ENCODE measurements at places on chromosomes 4 and X.

GRCh38 chr4:147779451-147779850 lies 47.6 kb downstream of the ARHGAP10 start:
- DNase-seq: no peak

- peak; percentile 9 for DNase-seq
These were observed 5.3 kb downstream of the GAGE10 start for GRCh38 chrX:49308604-49309269.

GRCh38 chr4:15894921-15895916 lies 43.3 kb downstream of the FGFBP1 start:
- peak; percentile 50 for DNase-seq

- DNase-seq: peak; percentile 44
These were observed 145.5 kb upstream of the NAP1L5 start for GRCh38 chr4:88843067-88843685.

GRCh38 chr4:108846568-108846967 lies 83.7 kb upstream of the ETNPPL start:
- peak; percentile 41 for DNase-seq

DNA sequence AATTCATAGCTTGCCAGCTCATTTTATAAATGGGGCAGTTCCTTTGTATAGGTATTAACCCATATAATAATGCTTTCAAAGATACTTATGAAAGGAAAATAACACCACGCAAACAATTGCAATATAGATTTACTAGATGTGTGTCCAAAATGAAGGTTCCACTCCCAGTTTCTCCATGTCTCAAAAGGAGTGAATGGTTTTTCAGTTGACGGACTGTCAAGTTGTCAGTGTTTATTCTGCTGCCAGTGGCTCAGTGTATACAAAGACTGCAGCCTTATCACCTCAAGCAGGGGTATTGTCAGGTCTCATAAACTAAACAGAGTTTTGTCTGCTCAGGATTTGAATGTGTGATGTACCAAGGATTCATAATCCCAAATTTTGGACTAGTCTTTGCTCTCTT lies 585.3 kb upstream of the ATOH1 start:
- DNase-seq: no peak

DNA sequence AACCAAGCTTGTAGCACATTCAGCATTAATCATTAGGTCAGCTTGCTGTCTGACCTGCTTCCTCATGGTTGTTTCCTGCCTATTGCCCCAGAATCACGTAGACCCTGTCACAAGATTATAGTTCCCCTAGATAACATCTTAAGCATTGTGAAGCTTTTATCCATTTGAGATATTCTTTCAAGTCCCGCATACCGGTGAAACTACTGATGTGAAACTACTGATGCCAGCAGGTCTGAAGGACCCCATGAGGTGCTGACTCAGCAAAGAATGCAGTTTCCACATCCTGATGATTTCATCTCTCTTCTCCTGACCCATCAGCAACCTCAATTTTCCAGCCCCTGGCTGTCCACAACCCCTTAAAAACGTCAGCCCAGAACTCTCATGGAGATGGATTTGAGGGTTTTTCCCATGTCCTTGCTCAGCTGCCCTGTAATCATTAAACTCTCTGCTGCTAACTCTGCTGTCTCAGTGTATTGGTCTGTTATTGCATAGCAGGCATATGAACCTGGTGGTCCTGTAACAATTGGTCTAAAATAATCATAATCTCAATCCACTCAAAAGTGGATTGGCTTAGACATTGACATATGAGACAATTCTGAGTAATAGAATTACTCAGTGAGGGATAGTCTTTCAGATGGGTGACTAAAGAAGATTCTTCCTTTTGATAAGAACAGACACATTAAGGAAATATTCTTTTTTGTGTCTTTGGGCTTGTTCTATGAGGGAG lies 26.3 kb upstream of the UBA6 start:
- DNase-seq: peak; percentile 93

- DNase-seq: no peak
These were observed 2.0 kb downstream of the SEC24B start for GRCh38 chr4:109435635-109436034.

GRCh38 chr4:25000639-25001038 lies 30.1 kb downstream of the LGI2 start:
- no peak for DNase-seq

DNA sequence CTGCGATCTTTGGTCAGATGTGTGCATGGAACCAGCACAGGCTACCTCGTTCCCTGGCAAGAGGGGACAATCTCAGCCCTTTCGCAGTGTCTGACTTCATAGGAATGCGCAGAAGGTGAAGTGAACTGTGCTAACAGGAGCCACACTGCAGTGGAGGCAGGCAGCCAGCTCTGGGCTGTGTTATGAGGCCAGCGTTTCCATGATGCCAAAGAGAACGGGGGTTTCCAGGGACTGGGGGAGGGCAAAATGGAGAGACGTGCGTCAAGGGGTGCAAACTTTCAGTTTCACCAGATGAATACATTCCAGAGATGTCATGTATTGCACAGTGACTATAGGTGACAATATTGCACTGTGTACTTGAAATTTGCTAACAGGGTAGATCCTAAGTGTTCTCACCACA lies 30.4 kb downstream of the CLDN34 start:
- DNase-seq: no peak

- no peak for DNase-seq
These were observed 3.6 kb upstream of the RNF175 start for GRCh38 chr4:153763404-153763803.

DNA sequence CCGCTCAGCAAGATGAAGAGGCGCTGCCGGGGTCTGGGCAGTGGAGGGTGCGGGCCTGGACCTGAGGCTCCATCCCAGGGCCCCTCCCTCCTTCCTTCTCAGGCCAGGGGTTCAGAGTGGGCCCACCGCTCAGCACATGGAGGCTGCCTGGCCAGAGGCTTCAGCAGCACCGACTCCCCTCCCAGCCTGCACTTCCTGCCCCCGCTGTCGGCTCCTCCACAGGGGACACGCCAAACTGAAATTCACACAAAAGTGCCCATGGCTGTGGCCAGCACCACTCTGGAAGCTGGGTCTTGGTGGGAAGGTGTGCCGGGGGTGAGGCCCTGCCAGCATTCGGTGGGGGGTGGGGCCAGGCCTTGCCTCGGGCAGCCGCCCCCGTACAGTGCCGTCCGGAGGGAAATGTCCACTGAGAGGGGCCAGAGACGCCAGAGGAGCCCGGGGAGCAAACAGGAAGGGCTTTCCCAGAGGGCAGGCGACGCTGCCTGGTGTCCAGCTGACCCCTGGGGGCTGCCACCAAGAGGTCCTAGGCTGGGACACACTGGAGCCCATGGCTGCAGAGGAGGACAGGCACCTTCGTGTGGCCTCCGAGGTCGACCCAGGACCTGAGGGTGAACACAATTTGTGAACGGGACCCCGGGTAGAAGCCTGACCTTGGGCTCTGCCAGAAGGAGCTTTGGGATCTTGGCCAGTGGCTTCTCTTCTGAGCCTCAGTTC lies 84.6 kb upstream of the AFAP1 start:
- DNase-seq: no peak

DNA sequence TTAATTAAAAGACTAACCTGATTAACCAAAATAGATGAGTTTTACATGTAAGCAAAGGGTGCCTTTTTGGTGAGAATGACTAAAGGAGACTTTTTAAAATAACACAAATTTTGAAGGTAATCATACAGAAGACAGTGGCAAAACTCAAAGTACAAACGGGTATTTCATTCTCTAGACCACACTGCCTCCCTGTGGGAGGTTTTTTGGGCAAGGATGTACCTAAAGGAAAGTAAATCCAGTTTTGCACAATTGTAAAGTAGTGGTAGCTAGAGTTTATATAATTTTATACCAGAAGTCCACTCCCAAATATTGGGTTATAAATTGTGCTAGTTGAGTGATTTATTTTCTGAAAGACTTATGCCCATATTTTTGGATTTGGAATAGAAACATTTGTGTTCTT lies 201.0 kb downstream of the PAPSS1 start:
- DNase-seq: peak; percentile 56

- DNase-seq: peak; percentile 29
These were observed 54.4 kb downstream of the KLHL4 start for GRCh38 chrX:87571964-87572363.

GRCh38 chr4:15348695-15349094 lies 79.1 kb upstream of the C1QTNF7 start:
- no peak for DNase-seq

GRCh38 chrX:54479136-54480111 lies 16.6 kb downstream of the FGD1 start:
- DNase-seq: no peak

- peak; percentile 79 for DNase-seq
These were observed 20.7 kb upstream of the CSN1S1 start for GRCh38 chr4:69910016-69910782.

GRCh38 chrX:1273896-1274295 lies 5.3 kb downstream of the CSF2RA start:
- no peak for DNase-seq

GRCh38 chr4:169993531-169993930 lies 32.7 kb downstream of the MFAP3L start:
- DNase-seq: no peak

DNA sequence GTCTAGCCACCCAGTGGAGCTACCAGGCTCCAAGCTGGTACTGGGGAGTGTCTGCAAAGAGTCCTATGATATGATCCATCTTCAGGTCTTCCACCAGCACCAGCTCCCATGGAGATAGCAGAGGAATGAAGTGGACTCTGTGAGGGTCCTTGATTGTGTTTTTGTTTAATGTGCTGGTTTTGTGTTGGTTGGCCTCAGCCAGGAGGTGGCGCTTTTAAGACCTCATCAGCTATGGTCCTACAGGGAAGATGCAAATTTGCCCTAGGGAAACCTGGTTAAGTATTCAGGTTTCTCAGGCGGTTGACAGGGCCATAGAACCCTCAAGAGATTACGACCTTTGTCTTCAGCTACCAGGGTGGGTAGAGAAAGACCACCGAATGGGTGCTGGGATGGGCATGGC lies 1141.1 kb downstream of the STIM2 start:
- DNase-seq: no peak

GRCh38 chr4:140222171-140222570 lies 68.2 kb upstream of the MAML3 start:
- DNase-seq: peak; percentile 65

DNA sequence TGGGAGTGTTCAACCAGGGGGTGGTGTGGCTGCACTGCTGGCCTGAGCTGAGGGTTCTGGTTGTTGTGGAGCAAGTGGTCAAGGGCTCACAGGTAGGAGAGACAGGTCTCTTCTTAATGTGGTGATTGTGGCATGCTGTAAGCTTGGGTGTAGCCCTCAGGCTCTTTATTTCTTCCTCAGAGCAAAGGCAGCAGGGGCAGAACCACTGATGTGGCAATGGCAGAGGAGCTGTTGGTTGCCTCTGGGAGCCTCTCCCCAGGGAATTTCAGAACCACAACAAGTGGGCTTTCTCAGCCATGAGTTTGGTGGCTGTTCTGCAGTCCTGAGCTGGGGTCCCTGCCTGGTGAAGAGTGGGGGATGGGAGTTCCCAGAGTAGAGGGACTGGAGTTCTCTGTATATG lies 1017.2 kb downstream of the SH3BGRL start:
- no peak for DNase-seq

GRCh38 chrX:105845631-105846030 lies 23.3 kb downstream of the NRK start:
- DNase-seq: no peak

DNA sequence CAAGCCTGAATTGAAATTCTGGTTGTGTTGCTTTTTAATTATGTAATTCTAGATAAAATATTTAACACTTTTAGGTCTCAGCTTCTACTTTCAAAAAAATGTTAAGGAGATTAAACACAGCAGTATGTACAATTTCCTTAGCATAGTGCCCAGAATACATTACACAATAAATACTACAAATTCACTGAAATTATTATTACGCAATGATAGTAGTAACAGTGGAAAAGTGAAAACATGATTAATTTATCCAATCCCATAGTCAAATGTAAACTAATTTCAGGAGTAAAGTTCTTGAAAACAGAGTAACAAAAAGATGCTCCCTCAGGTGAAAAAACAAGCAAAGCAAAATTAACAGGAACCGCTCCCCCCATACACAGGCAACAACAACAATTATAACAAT lies 1915.4 kb downstream of the STIM2 start:
- peak; percentile 11 for DNase-seq

Measured in iris pigment epithelial cell (primary cell).